ENCODE measurements at places on chromosomes 7 and 10.

DNA sequence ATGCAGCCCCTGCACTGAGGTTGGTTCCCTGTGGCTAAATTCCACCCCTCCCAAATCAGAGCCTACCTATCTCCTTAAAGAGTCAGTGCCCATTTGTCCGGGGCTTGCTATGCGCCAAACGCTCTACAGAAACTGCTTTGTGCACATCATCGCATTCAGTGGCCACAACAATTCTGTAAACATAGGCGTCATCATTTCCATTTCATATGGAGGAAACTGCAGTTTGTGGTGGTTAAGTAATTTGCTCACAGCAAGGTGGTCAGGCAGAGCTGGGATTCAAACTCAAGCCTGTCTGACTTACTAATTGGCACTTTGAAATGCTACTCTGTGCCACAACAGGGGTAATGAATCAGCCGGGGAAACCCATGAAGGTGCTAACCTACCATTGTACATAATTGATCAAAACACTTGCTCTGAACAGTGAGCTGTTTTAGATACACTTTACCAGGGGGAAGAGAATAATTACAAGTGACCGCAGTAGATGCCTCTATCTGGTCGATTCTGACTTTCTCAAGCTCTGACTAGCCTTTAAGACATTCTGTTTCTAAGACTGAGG, 775.5 kb downstream of the LRMDA start:
- DNase-seq: no peak

DNA sequence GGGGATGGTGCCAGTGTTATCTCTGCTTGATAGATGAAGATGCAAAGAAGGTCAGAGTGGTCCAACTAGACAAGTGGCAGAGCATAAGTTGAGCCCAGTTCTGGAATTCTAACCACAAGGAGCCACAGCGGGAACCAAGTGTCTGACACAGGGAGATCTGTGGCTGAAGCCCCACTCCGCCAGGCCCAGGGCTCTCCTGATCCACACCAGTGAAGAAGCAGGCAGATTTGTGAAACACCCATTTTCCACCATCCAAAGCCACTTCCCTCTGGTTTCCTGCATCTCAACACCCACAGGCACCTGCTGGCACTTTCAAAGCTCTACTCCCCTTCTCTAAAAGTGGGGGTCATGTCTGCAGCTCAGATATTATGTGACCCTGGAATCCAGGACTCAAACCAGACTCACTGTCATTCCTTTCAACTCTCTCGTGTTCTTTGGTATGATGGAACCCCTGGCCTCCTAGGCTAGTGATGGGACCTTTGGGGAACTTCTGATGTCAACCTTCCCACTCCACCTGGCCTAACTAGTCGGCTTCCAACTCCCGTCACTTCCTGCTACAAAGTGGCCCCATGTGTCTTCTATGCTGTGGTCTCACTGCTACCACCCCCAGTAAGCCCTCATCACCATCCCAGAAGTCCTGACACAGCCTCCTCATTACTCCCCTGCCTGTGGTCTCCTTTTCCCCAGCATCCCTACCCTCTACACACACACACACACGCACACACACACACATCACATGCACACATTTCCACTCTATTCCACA, 177.6 kb downstream of the GRID1 start:
- DNase-seq: no peak

DNA sequence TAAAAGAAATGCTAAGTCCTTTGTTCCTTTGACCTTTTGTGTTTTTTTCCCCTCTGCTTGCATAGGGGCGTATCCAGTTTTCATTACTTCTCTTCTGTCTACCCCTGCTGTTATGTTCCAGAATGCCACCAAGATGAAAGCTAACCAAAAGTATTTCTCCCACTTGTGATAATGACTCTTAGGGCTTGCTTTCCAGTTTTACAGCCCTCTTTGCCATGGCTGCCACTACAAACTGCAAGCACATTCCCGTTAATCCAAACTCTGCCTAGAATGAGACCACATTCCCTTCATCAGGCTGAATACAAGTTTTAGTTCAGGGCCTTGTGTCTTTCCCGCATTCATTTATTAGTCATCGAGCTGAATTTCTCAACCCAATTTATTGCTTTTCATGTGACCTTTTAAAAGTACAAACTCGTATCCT, 23.6 kb upstream of the CD36 start:
- no peak for DNase-seq

DNA sequence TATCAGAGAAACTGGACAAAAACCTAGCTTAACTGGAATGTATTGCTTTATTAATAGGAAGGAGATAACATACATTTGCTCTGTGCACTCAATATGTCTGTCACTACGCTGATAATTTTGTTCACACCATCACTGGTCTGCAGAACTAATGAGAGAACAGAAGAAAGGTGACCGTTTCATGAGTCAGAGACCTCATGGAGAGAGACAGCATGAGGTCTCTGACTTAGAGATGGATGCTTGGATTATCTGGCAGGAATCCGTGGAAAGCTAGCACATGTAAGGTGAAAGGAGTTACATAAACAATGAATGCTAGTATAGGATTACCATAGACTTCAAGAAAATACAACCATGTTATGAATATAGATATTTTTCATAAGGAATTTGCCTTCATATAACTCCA, 947.3 kb downstream of the IPMK start:
- DNase-seq: no peak

DNA sequence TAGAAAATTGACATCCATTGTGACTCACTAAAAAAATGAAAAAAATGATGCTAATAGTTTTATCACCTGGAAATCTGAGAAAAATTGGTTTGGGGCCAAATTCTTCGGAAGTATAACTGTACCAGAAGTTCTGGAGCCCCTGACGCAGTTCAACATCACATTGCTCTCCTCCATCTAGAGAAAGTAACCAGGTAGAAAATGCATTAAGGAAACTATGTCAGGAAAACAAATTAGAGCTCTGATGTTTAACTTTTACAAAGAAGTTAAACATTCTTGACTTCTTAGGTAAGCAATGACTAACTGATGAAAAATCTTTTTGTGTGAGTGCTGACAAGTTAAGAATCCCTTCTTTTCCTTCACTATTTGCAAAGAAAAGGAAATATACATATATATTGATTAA, 61.1 kb upstream of the TMEM196 start:
- no peak for DNase-seq

GRCh38 chr7:51128545-51129435, 187.8 kb downstream of the COBL start:
- no peak for DNase-seq

- DNase-seq: no peak
Observed at GRCh38 chr7:130148561-130148960, 56.6 kb downstream of the TMEM209 start.

DNA sequence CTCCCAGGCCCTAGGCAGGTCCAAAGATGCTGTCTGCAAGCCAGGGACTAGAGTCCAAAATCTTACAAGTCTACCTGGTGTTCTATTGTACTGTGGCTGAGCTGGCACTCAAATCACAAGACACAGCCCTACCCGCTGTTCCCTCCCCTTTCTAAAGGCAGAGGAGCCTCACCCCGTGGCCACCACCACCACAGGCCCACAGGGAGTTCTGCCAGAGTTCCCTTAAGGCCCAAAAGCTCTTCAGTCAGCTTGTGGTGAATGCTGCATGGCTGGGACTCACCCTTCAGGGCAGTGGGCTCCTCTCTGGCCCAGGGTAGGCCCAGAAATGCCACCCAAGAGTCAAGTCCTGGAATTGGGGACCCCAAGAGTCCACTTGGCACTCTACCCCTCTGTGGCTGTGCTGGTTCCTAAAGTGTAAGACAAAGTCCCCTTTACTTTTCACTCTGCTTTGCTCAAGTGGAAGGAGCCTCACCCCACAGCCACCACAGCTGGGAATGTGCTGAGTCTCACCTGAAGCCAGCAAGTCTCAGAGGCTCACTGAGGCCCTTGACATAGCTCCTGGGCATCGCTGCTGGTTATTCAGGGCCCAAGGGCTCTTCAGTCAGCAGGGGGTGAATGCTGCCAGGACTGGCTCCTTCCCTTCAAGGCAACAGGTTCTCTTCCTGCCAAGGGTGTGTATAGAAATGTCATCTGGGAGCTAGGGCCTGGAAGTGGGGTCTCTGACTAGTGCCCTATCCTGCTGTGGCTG, 48.8 kb upstream of the PSAP start:
- no peak for DNase-seq

- no peak for DNase-seq
Observed at GRCh38 chr10:86266446-86267242, 100.0 kb downstream of the GRID1 start.

GRCh38 chr10:42646687-42647640, 8.6 kb upstream of the ZNF33B start:
- DNase-seq: no peak

GRCh38 chr10:3902809-3903410, 117.9 kb upstream of the KLF6 start:
- no peak for DNase-seq

GRCh38 chr7:49885593-49886285, 112.3 kb downstream of the VWC2 start:
- no peak for DNase-seq

- DNase-seq: no peak
Observed at GRCh38 chr7:47557694-47558670, 23.9 kb downstream of the TNS3 start.

- DNase-seq: no peak
Observed at GRCh38 chr7:70646536-70647248, 485.3 kb upstream of the GALNT17 start.

DNA sequence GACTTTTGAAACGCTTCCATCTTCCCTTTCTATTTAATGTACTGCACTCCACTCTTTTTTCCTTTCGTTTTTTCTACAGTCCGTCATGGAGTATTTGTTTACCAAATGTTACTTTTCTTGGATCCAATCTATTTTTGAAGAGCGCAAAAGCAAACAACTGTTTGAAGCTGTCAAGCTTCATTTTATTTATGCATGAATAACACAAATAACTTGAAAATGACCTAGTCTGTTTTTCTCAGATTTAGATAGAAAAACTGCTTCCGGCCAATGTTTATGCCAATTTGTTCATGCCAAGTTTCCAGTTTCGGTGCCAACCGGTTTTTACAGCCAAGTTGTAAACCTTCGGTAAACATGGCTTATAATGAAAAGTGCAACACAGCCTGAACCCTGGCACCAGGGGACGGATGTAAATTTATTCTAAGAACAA, 150.9 kb upstream of the KLF6 start:
- no peak for DNase-seq

DNA sequence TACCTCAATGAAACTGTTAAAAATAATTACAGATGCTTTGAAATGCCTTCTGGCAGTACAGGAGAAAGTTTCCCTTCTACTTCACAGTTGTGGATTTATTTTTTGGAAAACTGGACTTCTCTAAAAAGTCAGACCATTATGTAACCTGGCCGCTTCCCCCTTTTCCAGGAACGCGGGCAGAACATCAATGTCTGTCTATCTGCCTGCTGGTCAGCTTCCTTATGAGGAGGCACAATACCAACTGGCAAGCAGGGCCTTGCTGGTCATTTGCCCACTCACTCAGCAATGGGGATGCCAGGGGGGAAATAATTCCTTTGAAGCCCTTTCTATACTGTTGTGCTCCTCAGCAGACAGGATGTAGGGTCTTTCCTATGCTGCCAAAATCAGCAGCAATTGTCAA, 22.5 kb upstream of the ADRB1 start:
- no peak for DNase-seq

GRCh38 chr7:36978461-36978860, 254.2 kb upstream of the AOAH start:
- DNase-seq: no peak

- no peak for DNase-seq
Observed at GRCh38 chr10:73803680-73804286, 7.6 kb downstream of the NDST2 start.

GRCh38 chr10:12875100-12875499, 126.4 kb downstream of the CCDC3 start:
- DNase-seq: no peak

- DNase-seq: no peak
Observed at GRCh38 chr7:126699707-126700106, 553.0 kb downstream of the GRM8 start.

DNA sequence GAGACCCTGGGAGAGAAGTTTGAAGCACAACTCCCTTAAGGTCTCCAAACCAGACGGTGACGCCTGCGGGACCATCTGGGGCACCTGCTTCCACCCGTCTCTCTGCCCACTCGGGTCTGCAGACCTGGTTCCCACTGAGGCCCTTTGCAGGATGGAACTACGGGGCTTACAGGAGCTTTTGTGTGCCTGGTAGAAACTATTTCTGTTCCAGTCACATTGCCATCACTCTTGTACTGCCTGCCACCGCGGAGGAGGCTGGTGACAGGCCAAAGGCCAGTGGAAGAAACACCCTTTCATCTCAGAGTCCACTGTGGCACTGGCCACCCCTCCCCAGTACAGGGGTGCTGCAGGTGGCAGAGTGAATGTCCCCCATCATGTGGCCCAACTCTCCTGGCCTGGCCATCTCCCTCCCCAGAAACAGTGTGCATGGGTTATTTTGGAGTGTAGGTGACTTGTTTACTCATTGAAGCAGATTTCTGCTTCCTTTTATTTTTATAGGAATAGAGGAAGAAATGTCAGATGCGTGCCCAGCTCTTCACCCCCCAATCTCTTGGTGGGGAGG, 10.8 kb downstream of the SERPINE1 start:
- no peak for DNase-seq

- DNase-seq: no peak
Observed at GRCh38 chr7:116614499-116615262, 57.3 kb upstream of the MET start.

DNA sequence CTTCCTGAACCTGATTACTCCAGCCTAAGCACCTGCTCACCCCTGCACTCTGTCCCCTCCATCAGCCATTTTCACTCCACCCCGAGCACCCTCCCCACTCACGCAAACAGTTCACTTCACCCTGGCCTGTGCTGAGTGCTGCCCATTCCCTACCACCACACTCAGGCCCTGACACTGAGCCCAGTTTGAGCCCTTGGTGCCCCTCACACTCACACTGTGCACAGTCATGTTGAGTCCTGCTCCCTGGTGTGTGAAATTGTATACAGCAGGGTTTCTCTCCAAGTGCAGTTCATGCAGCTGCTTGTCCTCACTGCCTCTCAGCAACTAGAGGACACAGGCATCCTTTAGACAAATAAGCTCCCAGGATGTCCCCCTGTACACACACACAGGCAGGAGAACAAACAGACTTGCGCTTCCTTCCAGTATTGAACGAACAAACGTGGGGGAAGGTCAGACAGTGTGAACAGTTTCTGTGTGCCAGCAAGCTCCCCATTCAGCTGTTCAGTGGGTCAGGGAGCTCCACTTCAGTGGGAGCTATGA, 6.8 kb downstream of the MYO1G start:
- no peak for DNase-seq

DNA sequence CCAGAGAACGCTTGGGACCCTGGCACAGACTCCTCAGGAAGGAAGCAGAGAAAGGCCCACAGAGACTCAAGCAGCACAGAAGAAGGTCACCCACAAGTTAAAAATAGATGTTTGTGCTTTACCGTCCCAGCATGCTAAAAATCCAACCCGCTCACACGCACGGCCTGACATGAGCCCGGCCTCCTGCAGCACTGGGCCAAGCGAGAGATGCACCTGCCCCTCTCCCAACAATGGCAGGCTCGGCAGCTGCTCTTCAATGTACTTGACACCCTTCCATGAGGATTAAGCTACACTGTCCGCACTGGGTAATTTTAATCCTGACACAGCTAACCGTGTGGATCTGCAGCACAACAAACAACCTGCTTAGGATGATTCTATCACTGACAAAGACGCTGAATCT, 9.3 kb downstream of the DIP2C start:
- DNase-seq: no peak

All from stimulated activated CD4-positive, alpha-beta T cell treated with anti-CD3 and anti-CD28 coated beads, Interleukin-1b, Interleukin-23, amount 100 ng/mL, for 4 hours (primary cell).